ENCODE measurements at places on chromosomes 4 and X. TPM values are rescaled to one million over a fixed set of nuclear protein-coding genes. Genes with fewer than 3 reads are reported as not detected.
A peak's percentile ranks its signal among the peaks of the same experiment; 100 is the strongest.

BEND2 gene
- total RNA-seq: not detected

SMIM43 gene
- total RNA-seq: not detected

FATE1 gene
- not detected for total RNA-seq

CNKSR2 gene
- total RNA-seq: 4.2 TPM

DUSP21 gene
- total RNA-seq: not detected

ATOH1 gene
- not detected for total RNA-seq

GRCh38 chrX:31546126-31546525, 474.3 kb upstream of the FTHL17 start:
- no peak overlapping the region for H3K4me3 ChIP-seq
- no peaks in the 10 kb centered on the region for H3K4me1 ChIP-seq
- no peak for DNase-seq
- H3K36me3 ChIP-seq: no peaks in the 10 kb centered on the region
- no peaks in the 10 kb centered on the region for H3K27me3 ChIP-seq

DNA sequence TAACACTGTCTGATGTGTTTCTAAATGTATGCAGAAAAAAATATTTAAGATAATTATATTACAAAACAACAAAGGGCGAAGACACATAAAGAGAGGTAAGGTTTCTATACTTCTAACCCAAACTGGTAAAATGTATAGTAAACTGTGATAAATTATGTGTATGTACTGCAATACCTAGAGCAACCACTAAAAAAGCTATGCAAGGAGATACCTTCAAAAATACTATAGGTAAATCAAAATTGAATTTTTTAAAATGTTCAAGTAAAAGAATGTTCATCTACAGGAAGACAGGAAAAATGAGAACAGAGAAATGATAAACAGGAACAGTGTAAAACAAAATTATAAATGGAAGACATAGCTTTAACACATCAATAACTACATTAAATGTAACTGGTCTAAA, 27.3 kb upstream of the RAI2 start:
- H3K27ac ChIP-seq: no peak overlapping the region
- DNase-seq: no peak
- H3K4me1 ChIP-seq: no peaks in the 10 kb centered on the region

- no peak for DNase-seq
- H3K36me3 ChIP-seq: no peaks in the 10 kb centered on the region
- H3K4me1 ChIP-seq: no peaks in the 10 kb centered on the region
- no peak overlapping the region for H3K4me3 ChIP-seq
- no peak overlapping the region for H3K27ac ChIP-seq
Measured at GRCh38 chr4:111802191-111802590, 343.1 kb upstream of the FAM241A start.

GRCh38 chrX:109704563-109704962, 28.5 kb downstream of the ACSL4 start:
- H3K36me3 ChIP-seq: no peaks in the 10 kb centered on the region
- H3K27ac ChIP-seq: no peak overlapping the region
- H3K4me1 ChIP-seq: peaks cover 22% of the 10 kb centered on the region

DNA sequence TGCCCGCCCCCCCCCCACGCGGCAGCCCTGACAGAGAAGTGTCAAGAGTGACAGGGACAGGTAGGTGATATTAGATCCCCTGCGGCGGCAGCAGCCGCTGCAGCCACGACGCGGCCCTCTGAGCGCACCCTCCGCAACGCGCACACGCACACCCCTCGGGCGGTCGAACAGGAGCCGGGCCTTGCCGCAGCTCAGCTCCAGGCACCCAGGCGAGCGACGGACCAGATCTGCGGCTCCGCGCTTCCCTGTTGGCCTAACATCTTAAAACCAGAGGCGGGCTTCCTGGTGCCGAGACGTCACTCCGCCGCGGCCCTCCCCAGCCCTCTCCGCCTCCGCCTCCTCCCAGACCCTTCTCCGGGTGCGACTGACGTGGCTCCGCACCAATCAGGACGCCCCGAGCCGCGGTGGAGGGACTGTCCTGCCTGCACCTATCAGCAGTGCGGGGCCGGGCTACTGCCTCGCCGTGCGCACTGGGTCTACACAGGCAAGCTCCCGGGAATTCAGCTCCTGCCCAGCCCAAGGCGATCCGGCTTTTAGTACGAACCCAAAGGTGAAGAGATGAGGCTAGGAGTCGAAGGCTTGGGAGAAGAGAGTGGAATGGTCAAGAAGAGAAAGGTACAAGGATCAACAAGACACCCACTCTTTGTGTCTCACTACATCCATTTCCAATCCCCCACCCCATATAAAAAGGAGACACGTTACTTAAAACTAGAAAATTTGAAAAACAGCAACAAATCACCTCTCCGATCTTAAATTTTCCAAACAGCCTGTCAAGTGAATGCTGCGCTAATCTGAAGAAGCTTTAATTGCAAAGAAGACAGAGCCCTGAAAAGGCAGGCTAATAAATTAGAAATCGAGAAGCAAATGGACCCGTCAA, at the start of gene PITX2:
Gene PITX2 (minus strand): TSS at position 237 of the 877 bp plus-strand sequence. CDS start 617 bp downstream, outside the sequence.
- peak within 1 kb of the TSS; percentile 50 for H3K4me3 ChIP-seq
- peaks cover 4% of the 10 kb centered on the region for H3K27me3 ChIP-seq
- H3K36me3 ChIP-seq: no peaks in the 10 kb centered on the region
- H3K27ac ChIP-seq: no peak within 1 kb of the TSS

DNA sequence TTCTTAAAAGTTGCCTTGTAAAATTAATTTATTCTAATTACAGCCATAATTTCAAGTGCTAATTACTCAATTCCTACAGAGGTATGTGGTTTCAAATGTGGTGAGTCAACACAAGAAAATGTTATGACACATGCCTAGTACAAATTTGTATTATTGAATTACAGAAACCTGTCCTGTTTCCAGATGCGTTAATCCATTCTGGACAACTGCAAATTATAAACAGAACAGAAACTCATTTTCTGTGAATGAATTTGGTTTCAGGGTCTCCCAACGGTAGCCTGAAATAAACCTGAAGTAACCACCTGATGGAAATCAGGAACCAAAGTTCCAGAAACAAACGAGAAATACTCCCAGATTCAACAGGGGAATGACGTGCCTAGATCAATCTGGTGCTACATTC, 328.6 kb upstream of the F9 start:
- no peaks in the 10 kb centered on the region for H3K36me3 ChIP-seq
- H3K4me3 ChIP-seq: no peak overlapping the region
- no peak overlapping the region for H3K27ac ChIP-seq
- no peak for DNase-seq

- H3K36me3 ChIP-seq: no peaks in the 10 kb centered on the region
- no peak overlapping the region for H3K27ac ChIP-seq
- H3K4me3 ChIP-seq: no peak overlapping the region
- H3K4me1 ChIP-seq: peaks cover 19% of the 10 kb centered on the region
- H3K27me3 ChIP-seq: no peaks in the 10 kb centered on the region
- DNase-seq: no peak
Measured at GRCh38 chrX:13716905-13717304, 17.5 kb downstream of the TRAPPC2 start.
